Gastroesophageal sphincter (tissue), 4 donors: ENCODE measurements at places on chromosomes 6 and 20.

DNA sequence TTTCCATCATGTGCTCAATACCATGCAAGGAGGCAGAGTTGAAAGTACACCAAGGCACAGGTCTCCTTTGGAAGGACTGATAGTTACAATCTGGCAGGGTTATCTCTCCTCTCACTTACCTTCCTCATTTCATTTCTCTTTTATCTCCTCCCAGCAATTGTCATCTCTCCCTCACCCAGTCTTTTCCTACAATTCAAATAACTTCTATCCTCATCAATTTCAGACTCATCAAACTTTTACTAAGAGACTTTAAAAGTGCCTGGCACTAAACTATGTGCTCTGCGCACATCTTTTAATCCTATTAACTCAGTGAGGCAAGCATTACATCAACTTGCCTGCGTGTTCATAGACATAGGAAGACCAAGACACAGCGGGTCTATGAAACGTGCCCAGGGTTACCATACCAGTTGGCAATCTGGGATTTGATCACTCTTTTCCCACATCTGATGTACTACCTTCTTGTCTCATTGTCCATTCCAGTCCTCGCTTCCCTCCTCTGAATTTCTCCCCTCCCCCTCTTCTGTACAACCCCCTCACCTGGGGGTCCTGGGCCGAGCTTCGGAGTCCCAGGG is 1.2 kb downstream of the VARS1 start:
- H3K27me3 ChIP-seq = no peaks in the 10 kb centered on the region
- ATAC-seq = no peak
- H3K4me3 ChIP-seq = peak overlapping the region; percentile 66

- no peaks in the 10 kb centered on the region for H3K4me1 ChIP-seq
- no peaks in the 10 kb centered on the region for H3K27me3 ChIP-seq
- no peak for ATAC-seq
- H3K36me3 ChIP-seq = peaks cover 84% of the 10 kb centered on the region
- H3K4me3 ChIP-seq = no peak overlapping the region
Measured at GRCh38 chr20:44979090-44979621, 12.8 kb downstream of the STK4 start.

GRCh38 chr6:44564906-44565524 is 177.5 kb downstream of the CDC5L start:
- peaks cover 19% of the 10 kb centered on the region for H3K27me3 ChIP-seq
- no peak overlapping the region for H3K27ac ChIP-seq
- no peaks in the 10 kb centered on the region for H3K36me3 ChIP-seq
- ATAC-seq = no peak
- H3K4me3 ChIP-seq = no peak overlapping the region

DNA sequence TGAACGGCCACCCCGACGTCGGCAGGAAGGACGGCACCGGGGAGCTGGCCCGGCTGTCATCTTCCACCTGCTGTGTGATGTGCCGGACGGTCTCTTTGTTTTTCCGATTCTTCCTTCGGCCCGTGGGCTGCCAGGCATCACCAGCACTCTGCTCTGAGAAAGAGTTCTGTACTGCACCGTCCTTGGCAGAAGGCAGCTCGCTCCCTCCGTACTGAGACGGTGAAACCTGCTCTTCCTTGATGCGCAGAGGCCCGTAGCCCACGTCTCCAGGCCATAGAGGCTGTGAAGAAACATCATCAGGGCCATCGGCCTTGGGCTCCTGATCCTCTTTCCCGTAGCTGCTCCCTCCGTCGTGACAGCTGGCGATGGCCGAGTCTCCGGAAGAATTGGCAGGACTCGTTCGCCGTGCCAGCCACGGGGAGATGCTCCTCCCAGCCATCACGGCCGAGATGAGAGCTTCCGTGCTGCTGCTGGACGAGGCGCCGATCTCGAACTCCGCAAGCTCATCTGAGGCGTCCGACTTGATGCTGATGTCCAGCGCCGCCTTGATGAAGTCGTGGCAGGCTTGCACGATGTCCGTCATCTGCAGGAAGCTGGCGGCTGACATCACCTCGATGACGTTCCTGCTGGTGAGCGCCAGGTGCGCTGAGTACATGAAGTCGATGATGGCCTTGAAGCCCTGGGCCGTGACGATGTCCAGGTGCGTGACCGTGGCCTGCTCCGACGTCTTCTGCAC is 41.1 kb downstream of the ZBTB46 start:
- no peaks in the 10 kb centered on the region for H3K4me1 ChIP-seq
- H3K36me3 ChIP-seq = peaks cover 36% of the 10 kb centered on the region
- no peak overlapping the region for H3K4me3 ChIP-seq
- no peaks in the 10 kb centered on the region for H3K27me3 ChIP-seq
- ATAC-seq = no peak

- no peak overlapping the region for H3K27ac ChIP-seq
- no peak for ATAC-seq
- no peak overlapping the region for H3K4me3 ChIP-seq
- no peaks in the 10 kb centered on the region for H3K4me1 ChIP-seq
- H3K36me3 ChIP-seq = no peaks in the 10 kb centered on the region
- H3K27me3 ChIP-seq = no peaks in the 10 kb centered on the region
Measured at GRCh38 chr6:163984124-163984936, 569.8 kb downstream of the QKI start.
